Naive thymus-derived CD8-positive, alpha-beta T cell (primary cell): ENCODE measurements at places on chromosomes 1 and 21. TPM values are rescaled to one million over a fixed set of nuclear protein-coding genes. Genes with fewer than 3 reads are reported as not detected.

ASPM gene
- total RNA-seq = 0.16 TPM

NR5A2 gene
- total RNA-seq = not detected

SH3BGR gene
- total RNA-seq = 2.8 TPM

HMCN1 gene
- total RNA-seq = 0.14 TPM

DNA sequence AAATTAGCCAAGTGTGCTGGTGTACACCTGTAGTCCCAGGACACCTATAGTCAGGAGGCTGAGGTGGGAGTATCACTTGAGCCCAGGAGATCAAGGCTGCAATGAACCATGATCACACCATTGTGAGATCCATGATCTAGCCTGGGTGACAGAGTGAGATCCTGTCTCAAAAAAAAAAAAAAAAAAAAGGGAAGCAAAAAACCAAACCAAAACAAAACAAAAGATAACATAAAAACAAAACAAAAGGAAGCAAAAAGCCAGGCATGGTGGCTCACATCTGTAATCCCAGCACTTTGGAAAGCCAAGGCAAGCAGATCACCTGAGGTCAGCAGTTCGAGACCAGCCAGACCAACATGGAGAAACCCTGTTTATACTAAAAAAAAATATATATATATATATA lies 9.4 kb upstream of the AKR1A1 start:
- no peak for DNase-seq
- no peaks in the 10 kb centered on the region for H3K36me3 ChIP-seq
- no peak overlapping the region for H3K4me3 ChIP-seq
- no peak overlapping the region for H3K27ac ChIP-seq
- H3K4me1 ChIP-seq = peaks cover 38% of the 10 kb centered on the region
- H3K27me3 ChIP-seq = no peaks in the 10 kb centered on the region

GRCh38 chr1:52920791-52921291 lies 699 bp downstream of the ECHDC2 start:
- H3K36me3 ChIP-seq = no peaks in the 10 kb centered on the region
- H3K4me3 ChIP-seq = peak overlapping the region; percentile 76
- no peak for DNase-seq
- peak overlapping the region; percentile 80 for H3K27ac ChIP-seq
- peaks cover 32% of the 10 kb centered on the region for H3K4me1 ChIP-seq

- no peaks in the 10 kb centered on the region for H3K27me3 ChIP-seq
- no peaks in the 10 kb centered on the region for H3K36me3 ChIP-seq
- no peaks in the 10 kb centered on the region for H3K4me1 ChIP-seq
- DNase-seq = no peak
- no peak overlapping the region for H3K27ac ChIP-seq
- no peak overlapping the region for H3K4me3 ChIP-seq
These were observed 21.0 kb downstream of the RSPH1 start for GRCh38 chr21:42475036-42475435.

DNA sequence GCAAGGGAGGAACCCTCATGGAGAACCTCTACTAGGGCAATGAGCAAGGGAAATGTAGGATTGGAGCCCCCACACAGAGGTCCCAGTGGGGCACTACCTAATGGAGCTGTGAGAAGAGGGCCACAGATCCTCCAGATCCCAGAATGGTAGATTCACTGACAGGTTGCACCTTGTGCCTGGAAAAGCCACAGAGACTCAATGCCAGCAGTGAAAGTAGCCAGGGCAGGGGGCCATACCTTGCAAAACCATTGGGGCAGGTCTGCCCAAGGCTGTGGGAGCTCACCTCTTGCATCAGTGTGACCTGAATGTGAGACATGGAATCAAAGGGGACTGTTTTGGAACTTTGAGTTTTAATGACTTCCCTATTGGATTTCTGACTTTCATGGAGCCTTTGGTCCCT lies 17.9 kb downstream of the CFH start:
- no peak overlapping the region for H3K27ac ChIP-seq
- H3K4me1 ChIP-seq = no peaks in the 10 kb centered on the region
- no peaks in the 10 kb centered on the region for H3K36me3 ChIP-seq
- no peak overlapping the region for H3K4me3 ChIP-seq
- H3K27me3 ChIP-seq = no peaks in the 10 kb centered on the region

CFAP298 gene
- 36.6 TPM for total RNA-seq

DNA sequence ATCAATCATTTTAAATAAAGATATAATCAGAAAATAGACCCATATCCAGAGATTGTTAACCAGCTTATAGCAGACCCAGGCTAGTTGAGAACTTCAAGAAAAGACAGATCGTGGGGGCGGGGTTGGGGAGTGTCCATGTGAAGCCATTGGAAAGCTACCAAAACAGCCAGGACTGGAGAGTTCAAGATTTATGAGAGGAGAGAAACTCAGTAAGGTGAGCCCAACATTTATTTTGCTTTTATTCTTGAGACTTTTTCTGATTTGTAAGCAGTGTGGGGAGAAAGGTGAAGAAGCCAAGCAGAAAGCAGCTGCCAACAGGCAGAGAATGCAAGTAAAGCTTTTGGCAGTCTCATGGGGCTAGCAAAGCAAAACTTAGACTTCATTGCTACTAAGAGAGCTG lies 179.9 kb downstream of the VPS13D start:
- H3K27me3 ChIP-seq = no peaks in the 10 kb centered on the region
- H3K4me1 ChIP-seq = peaks cover 10% of the 10 kb centered on the region
- H3K4me3 ChIP-seq = no peak overlapping the region

DNA sequence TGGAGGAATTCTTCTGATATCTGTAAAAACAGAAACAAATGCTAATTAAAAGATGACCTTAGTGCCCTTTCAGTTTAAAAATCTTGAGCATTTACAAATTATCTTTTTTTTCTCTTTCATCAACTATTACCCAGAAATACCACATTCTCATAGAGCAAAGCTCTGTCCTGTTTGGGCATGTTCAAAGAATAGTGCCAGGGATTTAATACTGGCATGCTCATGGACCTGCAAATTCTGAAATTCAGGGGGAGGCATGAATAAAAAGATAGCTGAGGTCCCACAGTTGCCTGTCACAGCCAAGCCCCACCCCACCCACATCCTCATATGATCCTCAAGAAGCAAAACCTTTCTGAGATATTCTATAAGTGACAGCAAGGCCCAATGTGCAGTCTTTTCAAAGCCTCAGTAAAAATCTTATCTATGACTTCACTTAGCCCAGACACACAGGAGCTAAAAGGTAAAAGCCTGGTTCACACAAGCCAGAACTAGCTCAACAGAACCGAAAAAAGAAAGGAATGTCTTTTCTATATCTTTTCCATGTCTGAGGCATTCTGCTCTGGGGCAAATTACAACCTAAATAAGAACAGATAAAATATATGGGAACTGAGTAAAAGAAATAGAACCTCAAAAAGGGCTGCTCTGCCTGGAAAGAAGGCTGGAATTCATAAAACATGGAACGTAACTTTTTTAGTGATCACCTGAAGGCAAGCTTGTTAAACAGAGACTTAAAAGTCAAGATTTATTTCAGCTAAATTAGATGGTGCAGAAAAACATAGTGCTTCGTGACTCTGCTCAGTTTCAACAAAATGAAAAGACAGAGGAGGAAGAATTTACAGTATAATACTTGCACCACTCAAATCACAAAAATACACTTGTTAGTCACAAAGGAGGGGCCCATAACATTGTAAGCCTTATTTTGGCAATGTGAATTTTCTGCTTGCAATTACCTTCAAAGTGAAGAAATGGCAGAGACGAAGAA lies 11.0 kb downstream of the WLS start:
- H3K4me3 ChIP-seq = no peak overlapping the region
- no peak for DNase-seq
- H3K36me3 ChIP-seq = no peaks in the 10 kb centered on the region
- no peak overlapping the region for H3K27ac ChIP-seq

C1orf141 gene
- not detected for total RNA-seq

- DNase-seq = no peak
- peak within 1 kb of the TSS; percentile 54 for H3K4me3 ChIP-seq
- peak within 1 kb of the TSS; percentile 60 for H3K27ac ChIP-seq
These were observed at the start of gene TMEM52 for GRCh38 chr1:1918901-1919303. TMEM52 (minus strand) TSS chr1:1919279; CDS start chr1:1919265, 14 bp downstream.

DNA sequence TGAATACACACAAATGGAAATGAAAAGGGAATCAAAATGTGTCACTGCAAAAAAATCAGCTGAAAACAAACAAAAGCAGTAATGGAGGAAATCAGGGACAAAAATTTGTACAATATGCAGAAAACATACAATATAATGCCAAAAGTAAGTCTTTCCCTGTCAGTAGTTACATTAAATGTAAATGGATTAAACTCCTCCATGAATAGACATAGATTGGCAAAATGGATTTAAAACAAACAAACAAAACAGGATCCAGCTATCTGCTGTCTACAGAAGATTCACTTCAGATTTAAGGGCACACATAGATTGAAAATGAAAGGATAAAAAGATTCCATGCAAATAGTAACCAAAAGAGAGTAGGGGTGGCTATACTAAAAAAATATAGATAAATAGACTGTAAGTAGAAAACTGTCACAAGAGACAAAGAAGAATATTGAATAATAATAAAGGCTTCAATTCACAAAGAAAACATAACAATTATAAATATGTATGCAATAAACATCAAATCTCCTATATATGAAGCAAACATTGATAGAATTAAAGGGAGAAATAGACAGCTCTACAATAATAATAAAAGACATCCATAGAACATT lies 42.2 kb upstream of the ERO1B start:
- H3K4me3 ChIP-seq = no peak overlapping the region
- no peak for DNase-seq
- H3K4me1 ChIP-seq = no peaks in the 10 kb centered on the region
- peaks cover 36% of the 10 kb centered on the region for H3K36me3 ChIP-seq
- H3K27me3 ChIP-seq = peaks cover 15% of the 10 kb centered on the region
- no peak overlapping the region for H3K27ac ChIP-seq

PDC gene
- total RNA-seq = not detected

DNA sequence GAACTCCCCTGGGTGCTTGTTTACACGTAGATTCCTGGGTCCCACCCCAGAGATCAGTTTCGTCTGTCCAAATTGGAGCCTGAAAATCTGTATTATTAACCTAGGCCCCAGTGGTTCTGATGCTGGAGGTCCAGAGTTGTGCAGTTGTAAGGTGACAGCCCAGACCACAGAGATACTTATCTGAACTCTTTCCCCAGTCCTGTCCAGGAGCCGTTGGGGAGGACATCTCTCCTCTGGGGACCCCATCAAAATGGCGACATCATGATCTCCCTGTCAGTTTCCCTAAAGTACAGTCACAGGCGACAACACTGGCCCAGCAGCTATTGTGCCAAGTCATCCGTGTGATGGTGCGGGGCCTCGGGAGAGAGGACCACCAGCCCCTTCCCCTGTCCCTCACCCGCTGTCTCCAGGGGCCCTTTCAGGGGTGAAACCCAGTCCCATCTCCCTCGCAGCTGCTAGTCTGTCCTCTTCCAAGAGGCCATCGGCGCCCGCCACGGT lies 749 bp upstream of the EFHD2 start:
- peak overlapping the region; percentile 98 for H3K27ac ChIP-seq
- H3K4me3 ChIP-seq = peak overlapping the region; percentile 61
- H3K27me3 ChIP-seq = no peaks in the 10 kb centered on the region
- DNase-seq = no peak
- no peaks in the 10 kb centered on the region for H3K36me3 ChIP-seq

DNA sequence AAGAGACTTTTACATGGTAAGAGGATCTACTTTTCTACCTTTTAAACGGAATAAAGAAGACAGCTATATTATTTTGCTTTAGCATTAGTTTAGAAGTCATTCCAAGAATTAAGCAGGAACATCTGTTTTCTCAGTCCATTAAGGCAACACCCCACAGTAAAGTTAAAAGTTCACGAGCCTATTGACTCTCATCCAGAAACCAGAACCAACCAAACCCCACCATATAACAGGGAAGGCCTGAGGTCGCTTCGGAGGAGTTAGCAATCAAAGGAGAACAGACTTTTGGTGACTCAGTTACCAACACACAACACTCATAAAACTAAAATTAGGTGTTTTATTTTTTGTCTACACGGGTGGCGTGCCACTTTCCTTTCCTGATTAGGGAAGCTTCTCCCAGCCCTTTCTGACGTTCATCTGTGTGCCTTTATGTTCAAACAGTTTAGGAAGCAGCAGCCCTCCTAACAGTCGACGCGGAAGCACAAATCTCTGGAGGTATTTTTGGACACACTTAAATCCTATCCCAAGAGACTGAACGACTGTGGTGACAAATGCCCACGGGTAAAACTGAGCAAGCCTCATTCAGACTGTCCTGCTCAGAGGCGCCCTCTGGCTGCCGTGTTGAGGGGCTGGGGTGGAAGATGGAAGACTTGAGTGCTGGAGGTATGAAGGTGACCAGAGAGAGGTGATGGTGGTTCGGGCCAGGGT lies 8.6 kb upstream of the PLA2G2C start:
- DNase-seq = peak; percentile 60
- H3K4me1 ChIP-seq = peaks cover 6% of the 10 kb centered on the region
- no peaks in the 10 kb centered on the region for H3K36me3 ChIP-seq
- no peak overlapping the region for H3K4me3 ChIP-seq
- H3K27me3 ChIP-seq = peaks cover 17% of the 10 kb centered on the region
- H3K27ac ChIP-seq = no peak overlapping the region

DNA sequence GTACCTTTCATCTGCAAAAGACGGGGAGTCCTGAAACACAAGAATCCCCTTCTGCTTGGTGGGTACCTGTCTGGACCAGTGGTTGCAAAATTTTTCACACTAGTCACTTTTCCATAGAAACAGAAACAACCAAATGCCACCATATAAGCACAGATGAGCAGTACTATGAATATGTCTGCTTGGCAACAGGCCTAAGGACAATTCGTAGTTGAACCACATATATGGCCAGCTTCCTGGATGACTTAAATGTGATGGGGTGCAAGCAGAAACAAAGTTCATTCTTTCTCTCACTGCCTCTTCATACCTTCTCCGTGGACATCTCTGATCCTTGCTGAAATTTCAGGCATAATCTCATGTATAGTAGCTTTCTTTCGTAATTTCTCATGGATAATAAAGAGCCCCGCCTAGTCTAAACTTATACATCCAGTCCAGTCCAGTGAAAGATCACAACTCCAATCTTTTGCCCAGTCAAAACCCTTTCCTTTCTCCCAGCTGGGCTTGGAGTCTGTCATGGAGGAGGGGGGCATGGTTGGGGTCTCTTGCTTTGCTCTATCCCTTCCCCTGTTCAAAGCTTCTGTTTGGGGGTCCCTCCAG lies 7.0 kb downstream of the FCAMR start:
- H3K4me1 ChIP-seq = peaks cover 33% of the 10 kb centered on the region
- H3K27me3 ChIP-seq = no peaks in the 10 kb centered on the region
- peak overlapping the region; percentile 1 for H3K4me3 ChIP-seq
